ENCODE measurements at places on chromosomes 16 and 17.

DNA sequence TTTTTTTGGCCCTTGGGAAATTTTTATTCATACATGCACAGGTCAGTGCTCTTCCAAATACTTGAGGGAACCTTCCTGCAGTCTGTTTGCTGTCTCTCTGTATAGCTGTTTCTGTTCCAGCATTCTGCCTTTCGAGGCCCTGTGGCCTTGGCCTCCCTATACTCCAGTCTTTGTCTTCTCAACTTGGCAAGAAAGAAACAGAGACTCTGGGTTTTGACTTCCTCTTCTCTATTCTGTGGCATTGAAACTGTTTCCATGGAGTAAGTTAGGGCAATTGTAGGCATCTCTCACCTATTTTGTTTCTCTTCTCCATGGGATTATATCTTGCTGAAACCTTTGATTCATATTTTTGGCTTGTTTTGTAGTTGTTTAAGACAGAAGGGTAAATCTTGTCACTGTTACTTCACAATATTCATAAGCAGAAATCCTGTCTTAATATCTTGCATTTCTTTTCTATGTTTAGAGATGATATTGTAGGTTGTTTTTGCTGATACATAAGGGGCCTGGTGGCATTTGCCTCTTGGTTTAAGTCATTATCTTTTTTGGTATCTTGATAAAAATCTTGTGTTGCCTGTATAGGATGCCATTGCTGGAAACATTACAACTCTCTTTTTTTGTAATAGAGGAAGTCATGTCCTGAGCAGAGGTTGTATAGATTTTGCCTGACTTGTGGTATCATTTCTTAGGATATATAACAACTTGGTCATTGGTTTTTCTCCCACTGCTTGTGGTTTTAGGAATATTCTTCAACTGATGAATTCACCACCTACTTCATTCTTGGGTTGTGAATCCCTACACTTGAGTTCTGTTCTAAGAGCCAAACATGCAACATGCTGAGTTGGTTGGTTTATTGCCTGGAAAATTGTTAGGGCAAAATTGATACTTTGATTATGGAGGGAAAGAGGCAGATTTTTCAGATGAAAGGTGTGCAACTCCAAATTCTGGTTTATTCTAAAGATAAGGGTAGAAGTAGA, 168.6 kb downstream of the FTO start:
- DNase-seq = no peak

GRCh38 chr17:4297351-4297750, 33.6 kb upstream of the ANKFY1 start:
- DNase-seq = no peak

GRCh38 chr16:86818671-86819532, 240.6 kb downstream of the FOXL1 start:
- DNase-seq = no peak

- DNase-seq = no peak
Measured at GRCh38 chr17:21358682-21359482, 17.3 kb upstream of the KCNJ12 start.

DNA sequence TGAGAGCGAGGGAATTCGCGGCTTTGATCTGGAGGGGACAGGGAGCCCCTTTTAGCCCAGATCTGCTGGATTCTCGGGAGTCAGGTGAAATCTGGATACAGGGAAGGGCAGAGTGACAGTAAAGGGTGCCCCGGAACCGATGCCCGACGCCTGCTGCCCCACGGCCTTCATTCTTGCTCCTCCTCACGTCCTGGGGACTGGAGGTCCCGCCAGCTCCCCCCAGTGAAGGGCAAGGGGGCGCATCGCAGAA, 596 bp downstream of the OR1F1 start:
- no peak for DNase-seq

GRCh38 chr17:54124456-54124855, 301.7 kb downstream of the KIF2B start:
- no peak for DNase-seq

- no peak for DNase-seq
Measured at GRCh38 chr17:46139432-46140210, 53.6 kb downstream of the KANSL1 start.

DNA sequence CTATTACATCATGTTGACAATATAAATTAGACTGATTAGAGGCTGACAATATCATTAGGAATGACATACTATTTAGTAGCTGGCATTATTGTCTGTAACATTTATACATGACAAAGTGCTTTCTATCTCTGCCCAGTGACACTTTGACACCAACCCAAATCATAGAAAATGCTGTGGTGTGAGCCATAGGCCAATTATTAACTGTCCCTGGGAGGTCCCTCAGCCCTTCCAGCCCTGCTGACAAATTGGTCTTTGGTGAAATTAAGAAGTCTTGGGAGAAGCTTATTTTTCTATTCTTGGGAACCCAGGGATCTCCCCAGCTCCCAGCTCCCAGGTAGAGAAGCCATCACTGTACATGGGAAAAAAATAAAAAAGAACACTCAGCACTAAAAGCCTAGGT, 179.6 kb downstream of the AIPL1 start:
- DNase-seq = no peak

- no peak for DNase-seq
Measured at GRCh38 chr17:65408050-65408449, 153.4 kb downstream of the AXIN2 start.

GRCh38 chr16:27852116-27852515, 211.4 kb downstream of the GSG1L start:
- DNase-seq = no peak

- DNase-seq = no peak
Measured at GRCh38 chr17:40608061-40608581, 39.5 kb downstream of the SMARCE1 start.

Data from memory B cell (primary cell).